KBM-7 (cell line): ENCODE measurements at places on chromosomes 7 and 10.
A peak's percentile ranks its signal among the peaks of the same experiment; 100 is the strongest.

DNA sequence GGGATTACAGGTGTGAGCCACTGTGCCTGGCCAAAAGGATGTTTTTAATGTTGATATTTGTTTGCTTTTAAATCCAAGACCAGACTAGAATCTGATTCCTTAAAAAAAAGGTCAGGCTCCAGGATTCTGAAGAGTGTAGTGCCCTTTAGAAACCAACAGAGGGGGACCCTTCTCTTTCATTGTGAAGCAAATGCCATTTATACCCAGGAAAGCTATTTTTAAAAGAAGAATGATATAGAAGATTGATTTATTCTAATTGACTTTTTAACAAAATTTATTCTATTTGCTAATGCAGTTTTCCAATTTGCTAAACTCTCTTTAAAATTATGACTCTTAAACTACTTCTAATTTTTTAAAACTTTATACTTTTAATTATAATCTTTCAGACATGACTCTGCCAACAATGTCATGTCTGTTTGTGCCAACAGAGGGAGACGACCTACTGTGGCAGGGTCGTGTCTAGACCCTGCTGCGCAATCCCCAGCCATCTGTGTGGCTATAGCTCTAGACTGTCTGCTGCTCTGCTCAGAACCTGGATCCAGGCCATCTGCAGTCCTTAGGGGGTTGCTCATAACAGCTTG is 201.0 kb upstream of the IMMP2L start:
- peak; percentile 63 for DNase-seq

GRCh38 chr7:130894909-130895750 is 161.1 kb upstream of the KLF14 start:
- no peak for DNase-seq

DNA sequence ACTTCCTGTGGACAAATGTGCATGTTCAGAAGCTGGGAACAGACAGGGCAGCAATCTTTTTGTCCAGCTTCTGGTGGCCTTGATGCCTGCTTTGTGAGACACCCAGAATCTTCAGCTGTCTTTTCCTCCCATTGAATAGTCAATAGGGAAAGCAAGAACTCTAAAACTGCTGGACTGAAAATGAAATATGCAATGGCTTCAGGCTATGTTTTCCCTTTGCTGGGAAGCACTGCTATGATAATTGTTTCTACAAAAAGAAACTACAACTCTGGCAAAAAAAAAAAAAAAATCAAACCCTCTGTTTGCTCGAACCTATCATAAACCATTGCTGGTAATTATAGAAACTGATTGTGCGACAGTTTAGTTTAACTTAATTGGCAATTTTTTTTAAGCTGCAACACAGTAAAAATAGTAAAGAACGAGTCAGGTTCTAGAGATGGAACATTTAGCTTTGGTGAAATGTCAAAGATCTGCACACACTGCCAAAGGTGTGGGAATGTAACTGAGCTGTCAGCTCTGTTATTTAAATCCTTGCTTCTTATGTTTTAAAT is 79.1 kb upstream of the NEUROD6 start:
- DNase-seq: no peak

- no peak for DNase-seq
Observed at GRCh38 chr10:106528702-106529101, 635.8 kb downstream of the SORCS1 start.

- DNase-seq: peak; percentile 91
Observed at GRCh38 chr10:110497438-110498086, at the start of gene DUSP5. DUSP5 (plus strand) TSS chr10:110497907; CDS start chr10:110498122, 215 bp downstream.

DNA sequence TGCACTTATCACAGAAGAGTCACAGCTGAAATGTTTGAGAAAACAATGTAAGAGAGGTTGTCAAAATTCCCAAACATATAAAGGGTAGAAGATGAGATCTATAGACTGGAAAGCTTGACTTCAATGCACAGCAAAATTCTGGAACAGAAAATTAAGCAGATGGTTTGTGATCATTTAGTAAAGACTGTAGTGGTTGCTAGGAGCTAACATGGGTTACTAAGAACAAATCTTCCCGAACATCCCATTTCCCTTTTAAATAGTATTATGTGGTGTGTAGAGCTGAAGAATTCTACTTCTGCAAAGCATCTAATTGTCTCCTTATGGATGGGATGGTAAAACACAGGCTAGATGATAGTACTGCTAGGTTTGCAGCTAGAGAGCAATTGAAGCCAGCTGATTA is 312.3 kb downstream of the CAMK1D start:
- DNase-seq: no peak

DNA sequence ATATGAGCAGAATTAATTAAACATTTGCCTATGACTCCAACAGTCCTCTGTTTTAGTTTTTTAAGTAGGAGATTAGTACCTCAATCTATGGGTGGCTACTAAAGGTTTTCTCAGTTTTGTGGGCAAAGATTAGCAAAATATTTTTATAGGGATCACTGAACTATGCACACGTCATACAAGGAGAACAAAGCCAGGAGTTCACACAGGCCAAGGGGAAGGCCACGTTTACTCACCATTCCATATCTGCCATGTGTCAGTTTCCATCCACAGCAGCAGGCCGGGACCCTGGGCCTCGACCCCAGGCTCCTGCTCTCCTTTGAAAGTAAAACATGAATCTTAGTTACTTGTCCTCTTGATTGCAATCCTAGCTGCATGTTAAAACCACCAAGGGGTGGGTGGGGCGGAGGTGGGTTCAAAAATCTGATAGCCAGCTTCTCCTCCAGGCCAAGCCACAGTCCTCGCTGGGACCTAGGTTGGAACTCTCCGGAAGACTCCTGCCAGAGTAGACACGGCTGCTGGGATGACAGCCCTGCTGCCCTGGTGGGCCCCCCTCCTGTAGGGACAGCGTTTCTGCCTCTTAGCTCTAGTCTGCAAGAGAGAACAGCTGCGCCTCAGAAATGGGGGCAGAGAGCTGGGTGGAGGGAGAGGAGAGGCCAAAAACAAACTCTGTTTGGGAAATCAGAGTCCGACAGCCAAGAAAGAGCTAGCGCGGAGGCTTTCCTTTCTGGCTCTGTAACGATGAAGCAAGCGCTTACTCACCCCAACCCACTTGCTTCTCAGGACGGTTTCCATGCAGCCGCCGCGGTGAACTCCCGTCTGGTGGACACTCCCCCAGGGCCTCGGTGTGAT is 35.6 kb downstream of the PITRM1 start:
- no peak for DNase-seq

GRCh38 chr7:46832136-46832535 is 749.8 kb downstream of the TNS3 start:
- no peak for DNase-seq

- peak; percentile 29 for DNase-seq
Observed at GRCh38 chr7:87564296-87564963, 36.3 kb downstream of the ABCB1 start.

DNA sequence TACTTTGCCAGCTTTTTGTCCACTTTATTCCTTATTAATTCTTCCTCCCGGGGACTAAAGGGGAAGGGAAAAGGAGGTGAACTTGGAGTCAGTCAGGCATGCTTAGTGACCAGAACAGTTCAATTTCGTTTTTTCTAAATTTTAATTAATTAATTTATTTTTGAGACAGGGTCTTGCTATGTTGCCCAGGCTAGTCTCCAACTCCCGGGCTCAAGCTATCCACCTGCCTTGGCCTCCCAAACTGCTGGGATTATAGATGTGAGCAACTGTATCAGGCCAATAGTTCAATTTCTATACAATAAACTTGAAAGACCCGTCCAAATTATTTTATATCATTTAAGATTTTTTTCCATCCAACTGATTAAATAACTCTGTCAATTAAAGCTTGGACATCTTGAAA is 1.3 kb upstream of the SLF2 start:
- no peak for DNase-seq

- no peak for DNase-seq
Observed at GRCh38 chr7:38561166-38561565, 70.0 kb downstream of the AMPH start.

- DNase-seq: no peak
Observed at GRCh38 chr7:81407094-81407493, 362.8 kb downstream of the HGF start.

- DNase-seq: no peak
Observed at GRCh38 chr7:7688310-7688709, 30.1 kb downstream of the RPA3 start.

GRCh38 chr7:1053816-1054370 is 9.5 kb downstream of the GPR146 start:
- no peak for DNase-seq

DNA sequence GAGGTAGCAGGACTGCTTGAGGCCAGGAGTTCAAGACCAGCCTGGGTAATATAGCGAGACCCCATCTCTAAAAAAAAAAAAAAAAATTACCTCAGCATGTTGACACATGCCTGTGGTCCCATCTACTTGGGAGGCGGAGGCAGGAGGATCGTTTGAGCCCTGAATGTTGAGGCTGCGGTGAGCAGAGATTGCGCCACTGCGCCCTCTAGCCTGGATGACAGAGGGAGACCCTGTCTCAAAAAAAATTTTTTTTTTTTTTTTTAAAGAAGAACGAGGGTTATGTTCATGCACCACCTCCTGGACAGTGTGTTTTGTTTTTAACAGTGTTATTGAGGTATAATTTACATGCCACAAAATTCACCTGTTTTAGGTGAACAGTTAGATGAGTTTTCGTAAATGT is 51.1 kb upstream of the SEPHS1 start:
- peak; percentile 42 for DNase-seq

GRCh38 chr7:94906065-94906851 is 1.1 kb upstream of the PPP1R9A start:
- no peak for DNase-seq

DNA sequence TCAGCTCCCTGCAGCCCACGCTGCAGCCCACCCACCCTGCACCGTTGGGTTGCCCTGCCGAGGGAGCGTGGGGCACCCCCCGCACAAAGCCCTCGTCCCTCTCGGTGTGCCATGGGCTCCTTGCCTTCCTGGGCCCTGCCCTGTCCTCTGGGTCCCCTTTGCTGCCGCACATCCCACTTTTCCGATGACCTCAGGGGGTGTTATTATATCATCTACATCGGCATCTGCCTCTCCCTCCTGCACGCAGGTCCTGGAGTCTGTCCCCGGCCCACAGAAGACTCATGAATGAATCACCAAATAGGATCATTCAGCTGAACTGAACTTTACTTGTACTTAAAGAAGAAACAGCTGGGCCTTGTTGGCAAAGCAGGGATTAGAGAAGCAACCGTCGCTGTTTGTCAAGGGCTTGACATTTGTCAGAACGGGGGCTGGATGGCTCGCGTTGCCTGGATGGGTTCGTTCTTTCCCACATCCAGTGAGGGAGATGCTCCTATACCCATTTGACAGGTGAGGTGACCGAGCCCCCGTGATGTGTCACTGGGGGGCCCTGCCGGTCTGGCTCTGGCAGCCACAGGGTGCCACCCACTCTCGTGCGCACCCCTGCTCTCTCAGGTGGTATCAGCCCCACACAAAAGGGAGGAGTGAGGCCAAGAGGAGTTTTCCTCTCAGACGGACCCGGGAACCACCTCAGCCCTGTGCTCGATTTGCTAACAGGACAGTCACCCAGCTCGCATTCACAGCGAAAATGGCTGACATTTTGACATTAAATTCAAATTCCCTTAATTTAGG is 58.6 kb upstream of the EBF3 start:
- DNase-seq: no peak

DNA sequence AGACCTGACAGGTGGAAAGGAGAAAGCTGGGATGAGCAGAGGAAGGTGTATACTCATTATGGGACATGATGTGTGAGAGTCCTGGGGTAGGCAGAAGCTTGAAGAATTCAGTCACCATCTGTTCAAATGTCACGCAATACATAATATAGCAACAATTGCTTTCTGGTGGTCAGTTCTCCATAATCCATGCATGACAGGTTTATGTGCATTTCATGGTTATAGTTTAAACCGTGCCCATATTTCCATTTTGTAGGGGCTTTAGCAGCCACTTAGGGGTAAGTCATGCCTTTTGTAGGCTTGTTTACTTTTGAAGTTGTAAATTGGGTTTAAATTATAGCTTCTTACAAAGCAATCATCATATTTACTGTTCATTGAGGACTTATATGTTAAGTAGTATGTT is 158.8 kb downstream of the NXPH1 start:
- no peak for DNase-seq

GRCh38 chr7:138208142-138208570 is 131.9 kb downstream of the AKR1D1 start:
- DNase-seq: no peak

GRCh38 chr7:139695588-139695987 is 82.2 kb downstream of the HIPK2 start:
- no peak for DNase-seq
